Naive thymus-derived CD8-positive, alpha-beta T cell (primary cell): ENCODE measurements at places on chromosomes 11 and 22. TPM values are rescaled to one million over a fixed set of nuclear protein-coding genes. Genes with fewer than 3 reads are reported as not detected.

The HORMAD2 gene
- total RNA-seq = not detected

The BCO2 gene
- 2.3 TPM for total RNA-seq

The ABCG4 gene
- not detected for total RNA-seq

- no peak for DNase-seq
These were observed 13.7 kb downstream of the CARD10 start for GRCh38 chr22:37505565-37505964.

The SLC29A2 gene
- total RNA-seq = 13.9 TPM
